Activated effector memory CD4-positive, alpha-beta T cell treated with Interleukin-2 at 50 U/mL for 16 hours (primary cell): ENCODE measurements at places on chromosomes 5 and 9.

- DNase-seq = no peak
Observed at GRCh38 chr5:81533629-81534405, 139.9 kb upstream of the ACOT12 start.

- no peak for DNase-seq
Observed at GRCh38 chr9:77843871-77844155, 187.8 kb downstream of the GNAQ start.

DNA sequence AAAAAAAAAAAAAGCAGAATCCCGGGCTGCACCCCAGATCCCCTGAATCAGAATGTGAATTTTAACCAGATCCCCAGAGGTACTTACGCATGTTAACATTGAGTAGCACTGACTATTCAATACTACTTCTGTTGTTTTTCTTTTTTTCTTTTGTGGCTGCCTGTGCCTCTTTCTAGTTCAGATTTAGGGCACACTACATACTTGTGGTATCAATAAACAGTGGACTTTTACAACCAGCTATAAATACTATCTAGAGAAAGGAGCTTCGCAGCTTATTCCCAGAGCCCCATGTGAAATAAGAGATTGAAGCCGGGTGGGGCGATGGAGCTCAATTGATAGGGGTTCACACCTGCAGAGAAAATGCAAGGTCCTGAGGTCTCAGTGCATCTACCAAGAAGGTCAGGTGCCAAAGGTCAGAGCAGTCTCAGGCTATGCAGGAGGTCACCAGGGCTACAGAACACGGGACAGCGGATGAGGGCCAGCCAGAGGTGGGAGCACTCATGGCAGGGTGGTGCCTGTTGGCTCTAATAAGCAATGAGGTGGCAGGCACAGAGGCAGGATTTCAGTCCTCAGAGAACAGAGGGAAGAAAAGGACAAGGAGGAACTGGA, 22.3 kb downstream of the WWC1 start:
- DNase-seq = no peak

- no peak for DNase-seq
Observed at GRCh38 chr9:131698618-131698985, 41.3 kb downstream of the RAPGEF1 start.

- no peak for DNase-seq
Observed at GRCh38 chr9:70228118-70228517, 30.7 kb upstream of the SMC5 start.

GRCh38 chr9:113621309-113621791, 157.8 kb downstream of the RGS3 start:
- no peak for DNase-seq

- DNase-seq = no peak
Observed at GRCh38 chr9:104269996-104270963, 176.2 kb downstream of the SMC2 start.

- no peak for DNase-seq
Observed at GRCh38 chr9:126204197-126204596, 122.4 kb upstream of the MVB12B start.

DNA sequence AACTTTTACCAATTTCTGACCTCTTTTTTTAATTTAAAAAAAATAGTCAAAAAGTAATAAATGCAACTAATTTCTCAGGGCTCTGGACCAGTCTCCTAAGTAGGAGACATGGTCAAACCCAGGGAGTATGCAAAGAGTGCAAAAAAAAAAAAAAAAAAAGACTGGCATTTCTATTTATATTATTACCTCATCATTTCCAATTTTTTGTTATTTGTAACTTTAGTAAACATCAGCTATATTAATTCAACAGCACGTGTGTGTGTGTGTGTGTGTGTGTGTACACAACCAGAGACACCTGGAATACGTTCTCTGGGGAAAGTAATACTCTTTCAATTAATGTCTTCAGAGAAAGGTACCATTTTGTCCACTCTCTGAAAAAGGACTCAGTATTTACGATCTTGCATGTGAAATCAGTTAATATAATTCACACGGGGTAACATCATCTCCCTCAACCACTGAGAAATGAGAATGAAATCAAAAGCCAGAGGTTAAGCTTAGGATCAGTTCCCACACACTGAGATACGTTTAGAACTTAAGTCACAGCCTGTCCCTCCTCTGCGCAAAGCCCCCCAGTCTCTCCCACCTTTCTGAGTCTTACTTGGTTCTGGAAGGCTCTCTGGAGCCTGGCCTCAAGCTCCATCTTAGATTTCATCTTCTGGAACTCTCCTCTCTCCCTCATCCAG, 21.9 kb downstream of the ZNF608 start:
- no peak for DNase-seq

- no peak for DNase-seq
Observed at GRCh38 chr5:10499776-10500175, 58.1 kb downstream of the ROPN1L start.

GRCh38 chr5:16924206-16924605, 11.9 kb downstream of the MYO10 start:
- no peak for DNase-seq

DNA sequence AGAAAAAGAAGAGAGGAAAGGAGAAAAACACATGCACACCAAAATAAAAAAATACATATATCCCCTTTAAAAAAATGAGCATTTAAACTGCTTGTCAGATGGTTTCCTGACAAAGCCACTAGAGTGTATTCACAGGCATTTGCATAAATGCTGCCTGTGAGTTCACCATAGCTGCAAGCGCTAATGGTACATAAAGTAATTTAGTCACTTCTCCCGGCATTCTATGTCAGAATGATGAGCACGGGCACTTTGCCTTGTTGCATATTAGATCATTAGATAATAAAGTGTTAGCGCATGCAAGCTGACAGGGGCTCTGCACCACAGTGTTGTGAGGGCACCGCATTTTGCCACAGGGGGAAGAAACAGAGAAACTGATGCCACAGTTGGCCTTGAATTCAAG, 280.6 kb downstream of the EBF1 start:
- no peak for DNase-seq

DNA sequence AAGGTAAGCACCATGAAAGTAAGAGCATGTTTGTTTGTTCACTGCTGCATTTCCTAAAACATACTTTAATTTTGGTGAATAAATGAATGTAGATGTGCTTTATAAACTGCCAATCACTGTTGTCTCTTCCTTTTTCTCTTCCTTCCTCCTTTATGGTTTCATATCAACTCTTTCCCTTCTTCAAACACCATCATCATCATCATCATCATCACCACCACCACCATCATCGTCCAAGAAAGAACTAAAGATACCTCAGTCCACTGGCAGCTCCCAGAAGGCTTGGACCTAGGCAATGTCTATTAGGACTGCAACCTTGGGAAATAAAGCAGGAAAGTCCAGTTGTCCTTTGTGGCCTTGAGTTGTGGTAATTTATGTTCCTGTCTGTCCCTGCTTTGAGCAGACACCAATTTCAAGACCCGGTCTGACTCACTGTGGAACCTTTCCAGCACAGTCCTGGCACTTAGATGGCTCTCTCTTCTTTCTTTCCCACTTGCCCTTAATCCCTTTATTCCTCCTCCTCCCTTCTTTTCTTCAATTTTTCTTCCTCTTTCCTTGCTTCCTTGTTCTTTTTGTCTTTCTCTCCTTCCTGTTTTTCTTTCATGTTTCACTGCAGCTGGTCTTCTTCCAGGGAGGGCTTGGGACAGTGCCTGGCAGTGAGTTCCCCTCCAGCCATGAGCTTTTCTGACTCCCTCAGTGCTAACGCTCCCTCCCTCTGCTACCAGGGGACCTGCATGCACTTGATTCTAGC, 99.3 kb downstream of the ANGPTL2 start:
- no peak for DNase-seq

DNA sequence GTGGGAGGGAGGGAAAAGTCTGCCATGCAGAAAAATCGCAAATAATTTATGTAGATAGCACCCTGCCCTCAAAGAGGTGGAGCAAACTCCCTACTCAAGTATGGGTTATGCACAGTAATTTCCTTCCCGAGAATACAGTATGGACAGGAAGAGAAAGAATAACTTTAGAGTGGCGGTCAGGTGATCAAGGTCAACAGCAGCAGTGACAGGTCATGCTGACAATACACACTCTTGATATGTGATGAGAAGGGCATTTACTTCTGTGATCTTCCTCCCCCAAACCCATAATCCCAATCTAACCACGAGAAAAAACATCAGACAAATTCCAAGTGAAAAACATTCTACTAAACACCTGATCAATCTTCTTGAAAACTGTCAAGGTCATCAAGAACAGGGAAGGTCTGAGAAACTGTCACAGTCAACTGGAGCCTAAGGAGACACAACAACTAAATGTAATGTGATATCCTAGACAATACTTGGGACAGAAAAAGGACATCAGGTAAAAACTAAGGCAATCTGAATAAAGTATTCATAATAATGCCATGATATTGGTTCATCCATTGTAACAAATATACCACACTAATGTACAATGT, 11.7 kb downstream of the BICD2 start:
- no peak for DNase-seq

GRCh38 chr5:137220523-137220927, 278.6 kb downstream of the SPOCK1 start:
- DNase-seq = no peak

DNA sequence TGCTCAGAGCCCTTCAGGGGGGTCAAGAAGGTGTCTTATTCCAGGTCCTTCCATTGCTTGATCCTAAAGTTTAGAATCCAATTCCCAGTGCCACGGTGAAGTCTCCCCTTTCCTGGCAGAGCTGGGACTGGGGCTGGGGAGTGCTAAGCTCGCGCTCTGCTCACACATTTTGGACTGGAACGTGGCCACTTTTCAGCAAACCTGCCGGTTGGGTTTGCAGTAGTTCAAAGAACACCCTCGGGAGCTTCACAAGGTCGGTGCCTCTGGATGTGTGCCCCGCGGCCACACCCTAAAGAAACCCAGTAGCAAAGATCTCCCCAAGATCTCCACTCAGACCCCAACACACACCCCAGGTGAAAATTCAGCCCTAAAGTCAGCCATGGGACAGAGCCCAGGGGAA, at the start of gene C9orf152:
Gene C9orf152 (minus strand): TSS at position 129 of the 400 bp plus-strand sequence. CDS start 580 bp downstream, outside the sequence.
- DNase-seq = no peak
